ENCODE measurements at places on chromosomes 11 and 22.

DNA sequence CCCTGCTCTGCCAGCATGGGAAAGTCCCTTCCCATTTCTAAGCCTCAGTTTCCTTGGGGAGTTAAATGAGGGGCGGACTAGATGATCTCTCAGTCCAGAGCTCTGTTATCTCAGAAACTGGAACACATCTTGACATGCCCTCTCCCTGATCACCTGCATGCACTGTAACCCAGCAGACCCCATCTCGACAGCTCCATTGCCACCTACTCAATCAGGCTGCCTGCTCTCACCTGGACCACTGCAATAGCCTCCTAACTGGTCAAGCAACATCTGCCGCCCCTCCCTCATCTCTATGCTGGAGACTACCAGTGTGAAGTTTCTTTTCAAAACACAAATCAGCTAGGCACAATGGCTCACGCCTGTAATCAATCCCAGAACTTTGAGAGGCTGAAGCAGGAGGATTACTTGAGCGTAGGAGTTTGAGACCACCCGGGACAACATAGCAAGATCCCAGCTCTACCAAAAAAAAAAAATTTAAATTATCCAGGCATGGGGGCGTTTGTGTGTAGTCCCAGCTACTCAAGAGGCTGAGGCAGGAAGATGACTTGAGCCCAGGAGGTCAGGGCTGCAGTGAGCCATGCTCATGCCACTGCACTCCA is 22.2 kb downstream of the LRRC55 start:
- DNase-seq, result no peak

- no peak for DNase-seq
Measured at GRCh38 chr22:29072979-29073617, at the start of gene KREMEN1. KREMEN1 (plus strand) TSS chr22:29073035; CDS start chr22:29073131, 96 bp downstream.

DNA sequence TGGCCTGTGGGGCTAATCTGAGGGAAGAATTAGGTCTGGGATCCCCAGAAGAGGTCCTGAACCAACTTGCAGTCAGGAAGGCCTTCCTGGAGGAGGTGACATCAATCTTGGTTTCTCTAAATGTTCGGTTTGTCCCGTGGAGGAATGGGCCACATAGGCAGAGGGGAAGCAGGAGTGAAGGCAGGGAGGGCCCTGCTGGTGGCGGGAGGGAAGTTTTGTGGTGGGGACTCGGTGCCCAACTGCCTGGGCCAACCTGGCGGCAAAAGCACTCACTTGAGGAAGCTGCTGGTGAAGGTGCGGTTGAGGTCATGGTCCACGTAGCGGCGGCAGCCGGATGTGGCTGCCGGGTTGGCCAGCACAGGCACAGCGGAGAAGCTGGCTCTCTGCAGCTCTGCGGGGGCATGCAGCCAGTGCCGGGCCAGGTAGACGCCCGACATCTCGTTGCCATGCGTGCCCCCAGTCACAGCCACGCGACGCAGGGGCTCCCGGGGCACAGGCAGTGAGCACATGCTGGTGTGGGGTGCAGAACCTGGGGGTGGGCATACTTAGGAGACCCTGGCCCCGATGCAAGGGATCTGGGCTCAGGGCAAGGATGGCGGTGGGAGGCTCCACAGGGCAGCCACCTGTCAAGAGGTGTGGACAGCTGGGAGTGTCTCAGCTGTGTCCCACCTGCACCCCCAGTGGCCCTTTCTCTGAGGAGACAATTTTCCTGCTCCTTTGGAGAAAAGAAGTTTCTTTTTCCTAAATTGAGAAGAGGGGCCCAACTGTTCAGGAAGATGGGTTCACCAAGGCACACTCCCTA is 3.8 kb downstream of the ACY3 start:
- DNase-seq, result no peak

DNA sequence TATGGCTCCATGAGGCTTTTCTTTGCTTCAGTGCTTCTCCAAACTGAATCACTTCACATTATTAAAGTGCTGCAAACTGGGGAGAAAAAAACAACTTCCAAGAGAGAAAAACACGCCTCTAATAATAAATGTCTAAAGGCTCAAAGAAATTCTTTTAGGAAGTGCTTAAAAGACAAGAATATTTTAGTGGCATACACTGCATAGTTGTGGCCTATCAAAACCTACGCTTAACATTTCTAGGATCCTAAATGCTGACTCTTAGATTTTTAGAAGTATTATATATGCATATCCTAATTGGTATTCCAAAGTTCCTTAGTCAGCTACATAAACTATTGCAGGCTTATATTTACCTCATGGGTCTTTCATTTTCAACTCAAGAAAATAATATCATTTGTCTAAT is 879.0 kb upstream of the CCDC90B start:
- no peak for DNase-seq

DNA sequence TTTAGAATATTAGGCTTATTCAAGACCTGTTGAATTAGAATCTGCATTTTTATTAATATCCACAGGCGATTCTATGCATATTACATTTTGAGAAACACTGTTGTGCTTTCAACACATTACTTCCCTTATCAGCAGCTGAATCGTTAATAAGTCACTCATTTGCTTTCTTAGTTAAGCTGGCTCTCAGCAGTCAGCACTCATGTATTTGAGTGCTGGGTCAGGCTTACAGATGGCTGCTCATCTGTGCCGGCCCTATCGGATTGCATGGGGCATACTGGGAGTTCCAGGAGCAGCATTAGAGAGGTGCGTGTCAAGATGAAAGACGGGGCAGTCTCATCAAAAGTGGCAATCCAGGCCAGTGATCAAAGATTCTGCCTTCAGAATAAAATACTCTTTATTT is 10.8 kb upstream of the OR51L1 start:
- no peak for DNase-seq

- DNase-seq, result no peak
Measured at GRCh38 chr22:44277386-44278135, 35.2 kb downstream of the SHISAL1 start.

GRCh38 chr11:100703801-100704575 is 16.9 kb downstream of the ARHGAP42 start:
- DNase-seq, result no peak

DNA sequence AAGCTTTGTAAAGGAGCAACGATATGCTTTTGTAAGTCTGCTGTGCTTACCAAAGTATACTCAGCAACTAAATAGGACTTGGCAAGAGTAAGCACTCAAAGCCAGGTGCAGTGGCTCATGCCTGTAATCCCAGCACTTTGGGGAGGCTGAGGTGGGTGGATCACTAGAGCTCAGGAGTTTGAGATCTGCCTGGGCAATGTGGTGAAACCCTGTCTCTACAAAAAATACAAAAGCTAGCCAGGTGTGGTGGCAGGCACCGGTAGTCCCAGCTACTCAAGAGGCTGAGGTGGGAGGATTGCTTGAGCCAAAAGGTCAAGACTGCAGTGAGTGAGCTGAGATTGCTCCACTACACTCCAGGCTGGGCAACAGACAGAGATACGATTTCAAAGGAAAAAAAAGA is 67.5 kb downstream of the PAK1 start:
- no peak for DNase-seq

GRCh38 chr11:69945157-69945556 is 125.9 kb upstream of the FGF3 start:
- DNase-seq, result no peak

DNA sequence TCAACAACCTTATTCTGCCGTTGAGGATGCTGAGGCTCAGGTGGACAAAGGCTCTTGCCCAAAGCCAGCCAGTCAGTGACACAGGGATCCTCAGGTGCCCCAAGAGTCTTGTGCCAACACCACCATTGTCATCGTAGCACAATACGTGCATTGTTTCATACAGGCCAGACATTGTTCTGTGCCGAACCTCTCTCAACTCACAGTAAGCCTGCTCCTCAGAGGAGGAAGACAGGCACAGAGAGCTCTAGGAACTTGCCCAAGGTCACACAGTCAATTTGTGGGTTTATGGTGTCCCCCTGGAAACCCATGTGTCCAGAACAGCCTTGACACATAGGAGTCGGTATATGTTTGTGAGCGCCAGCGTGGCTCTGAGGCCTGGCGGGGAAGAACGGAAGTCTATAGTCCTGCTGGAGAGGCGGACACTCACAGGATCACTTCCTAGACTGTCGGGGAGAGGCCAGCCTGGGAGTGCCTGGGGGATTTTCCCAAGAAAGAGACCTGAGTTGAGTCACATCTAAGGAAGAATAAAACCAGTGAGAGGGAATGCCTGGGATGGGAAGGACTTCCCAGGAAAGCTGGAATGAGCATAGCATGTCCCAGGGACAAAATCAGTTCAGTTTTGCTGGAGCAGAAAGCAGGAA is 20.2 kb downstream of the LIF start:
- no peak for DNase-seq

GRCh38 chr11:118907051-118908042 is 18.4 kb downstream of the BCL9L start:
- peak; percentile 84 for DNase-seq

DNA sequence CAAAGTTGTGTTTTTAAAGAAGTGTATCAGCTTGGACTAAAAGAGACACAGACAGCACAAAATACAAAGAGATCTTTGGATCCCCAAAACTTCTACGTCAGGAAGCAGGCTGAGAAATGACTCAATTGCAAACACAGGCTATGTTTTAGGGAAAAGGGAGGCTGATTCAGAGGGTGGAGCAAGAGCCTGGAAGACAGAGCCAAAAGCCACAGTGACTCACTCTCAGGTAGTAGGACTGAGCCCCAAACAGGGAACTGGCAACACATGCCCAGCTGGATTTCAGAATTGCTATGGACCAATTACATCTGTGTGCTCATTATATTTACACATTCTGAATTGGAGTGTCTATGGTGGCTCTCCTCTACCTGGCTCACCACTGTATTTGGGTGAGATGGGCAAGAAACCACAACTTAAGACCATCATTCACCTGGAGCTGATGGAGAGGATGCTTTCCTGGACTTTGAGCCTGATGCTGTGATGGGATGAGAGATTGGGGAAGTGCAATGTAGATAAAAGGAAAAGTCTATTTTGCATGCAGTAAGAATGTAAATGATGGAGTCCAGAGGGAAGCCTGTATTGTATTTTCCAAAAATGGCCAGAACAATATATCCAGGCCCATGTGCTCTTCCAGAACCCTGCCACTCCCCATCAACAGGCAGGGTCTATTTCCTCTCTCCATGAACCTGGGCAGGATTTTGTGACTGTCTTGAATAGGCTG is 20.8 kb upstream of the LINC01488 start:
- DNase-seq, result no peak

DNA sequence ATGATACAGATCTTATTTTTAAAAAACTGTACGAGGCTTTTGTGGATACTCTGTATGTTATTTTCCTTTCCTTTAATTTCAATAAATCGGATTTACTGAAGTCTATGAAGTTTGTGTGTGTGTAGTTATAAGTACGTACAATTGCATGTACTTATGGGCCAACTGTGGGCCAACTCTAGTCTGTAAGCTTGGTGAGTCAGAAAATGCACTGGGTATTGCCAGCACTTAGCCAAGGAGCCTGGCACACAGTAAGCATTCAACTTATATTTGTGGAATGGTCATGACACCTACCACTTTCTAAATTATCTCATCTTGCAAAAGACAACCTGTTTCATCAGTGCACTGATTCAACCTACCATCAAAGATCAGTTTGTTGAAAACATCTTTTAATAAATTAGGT is 32.6 kb downstream of the THAP12 start:
- DNase-seq, result no peak

GRCh38 chr11:72305891-72306585 is 62.1 kb upstream of the PHOX2A start:
- no peak for DNase-seq

GRCh38 chr11:130094614-130095013 is 24.9 kb downstream of the APLP2 start:
- DNase-seq, result no peak

GRCh38 chr11:70680781-70681281 is 282.5 kb downstream of the CTTN start:
- no peak for DNase-seq

DNA sequence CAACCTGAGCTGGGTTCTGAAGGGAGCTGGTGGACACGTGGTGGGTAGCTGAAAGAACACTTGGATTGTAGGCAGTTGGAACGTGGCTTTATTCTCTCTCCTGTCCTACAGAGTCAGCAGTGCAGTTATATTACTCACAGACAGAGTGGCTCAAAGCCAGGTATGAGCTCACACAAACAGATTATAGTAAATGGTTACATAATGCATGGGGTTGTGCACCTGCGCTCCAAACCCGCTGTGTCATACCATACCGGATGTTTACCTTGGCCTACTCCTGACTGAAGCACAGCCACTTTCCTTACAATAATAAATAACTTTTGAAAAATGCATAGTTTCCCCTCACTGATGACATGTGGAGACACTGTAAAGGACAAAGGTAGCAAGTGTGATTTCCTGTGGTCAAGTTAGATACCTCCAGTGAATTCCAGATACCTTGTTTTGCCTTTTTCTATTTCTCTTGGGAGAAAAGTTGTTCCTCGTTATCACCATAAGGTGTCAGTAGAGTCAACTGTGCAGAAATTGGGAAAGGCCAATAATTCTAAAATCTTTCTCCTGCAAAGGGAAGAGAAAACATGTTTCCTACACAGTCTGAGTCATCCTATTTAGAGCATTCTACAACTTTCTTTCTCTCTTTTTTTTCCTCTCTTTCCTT is 13.5 kb downstream of the MS4A6A start:
- DNase-seq, result no peak

DNA sequence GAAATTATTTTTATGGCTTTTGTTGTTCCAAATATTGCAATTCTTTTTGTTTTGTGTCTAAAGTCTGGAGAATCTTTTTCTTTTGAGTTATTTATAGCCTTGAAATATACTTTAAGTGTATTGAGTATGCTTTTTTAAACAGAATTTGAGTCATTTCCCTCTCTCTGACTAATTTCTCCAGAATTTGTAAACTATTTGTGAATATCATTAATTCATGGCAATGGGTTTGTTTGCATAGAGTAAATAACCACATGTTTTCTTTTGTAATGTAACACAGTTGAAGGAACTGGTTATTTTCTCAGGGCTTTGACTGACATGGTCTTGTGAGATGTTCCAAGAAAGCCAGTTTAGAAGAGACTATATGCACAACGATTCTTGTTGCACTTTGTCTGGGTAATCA is 30.9 kb upstream of the MPEG1 start:
- no peak for DNase-seq

DNA sequence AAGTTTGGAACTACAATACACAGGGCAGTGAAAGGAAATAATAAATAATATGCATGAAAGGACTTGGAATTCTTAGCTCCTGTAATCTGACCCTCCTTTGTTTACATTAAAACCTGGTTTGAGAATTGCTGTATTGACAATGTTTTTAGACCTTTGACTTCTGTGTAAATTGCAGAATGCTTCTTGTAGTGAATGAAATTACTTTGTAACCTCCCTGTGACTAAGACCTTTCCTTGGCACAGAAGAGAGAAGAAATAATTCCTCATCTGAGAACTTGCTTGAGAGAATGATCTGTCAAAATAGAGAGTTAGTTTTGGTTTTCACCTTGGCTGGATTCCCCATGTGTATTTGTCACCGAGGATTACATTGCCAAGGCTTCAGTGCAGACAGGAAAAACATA is 640.0 kb upstream of the ANO5 start:
- no peak for DNase-seq

DNA sequence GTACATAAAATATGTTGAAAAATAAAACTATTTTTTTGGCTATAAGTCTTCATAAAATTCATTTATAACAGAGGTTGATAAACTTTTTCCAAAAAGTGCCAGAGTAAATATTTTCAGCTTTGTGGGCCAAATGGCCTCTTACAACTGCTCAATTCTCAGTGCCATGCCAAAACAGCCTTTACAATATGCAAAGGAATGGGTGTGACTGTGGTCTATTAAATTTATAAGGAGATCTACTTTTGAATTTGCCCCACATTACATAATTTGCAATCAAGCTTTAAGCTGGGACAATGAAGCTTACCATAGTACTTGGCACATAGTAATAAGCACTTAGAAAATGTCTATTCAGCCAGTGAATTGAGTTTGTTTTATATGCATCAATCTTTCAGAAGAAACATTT is 22.6 kb downstream of the EIF3M start:
- DNase-seq, result no peak

- no peak for DNase-seq
Measured at GRCh38 chr11:128448200-128448886, 139.0 kb downstream of the ETS1 start.
